ENCODE measurements at places on chromosomes 2 and 18.

DNA sequence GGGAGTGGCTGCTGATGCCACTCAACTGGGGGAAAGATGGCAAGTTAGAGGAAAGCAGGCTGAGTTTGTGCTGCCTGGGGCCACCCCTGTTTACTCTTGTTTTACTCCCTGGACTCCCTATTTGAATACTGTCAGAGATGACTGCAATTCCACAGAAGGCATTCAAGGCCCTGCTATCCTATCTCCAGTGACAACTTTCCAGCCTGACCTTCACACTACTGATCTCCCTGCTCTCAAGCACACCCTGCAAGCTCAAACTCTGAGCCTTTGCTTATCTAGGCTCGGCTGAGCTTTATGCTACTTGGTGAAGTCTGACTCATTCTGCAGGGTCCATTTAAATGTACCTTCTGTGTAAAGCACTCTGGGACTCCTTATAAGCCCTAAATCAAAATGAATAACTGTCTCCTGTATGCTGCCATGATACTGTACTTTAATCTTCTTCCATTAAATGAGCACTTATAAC lies 39.3 kb upstream of the DSG1 start:
- no peak for DNase-seq

- no peak for DNase-seq
These were observed 112.8 kb downstream of the NDUFA10 start for GRCh38 chr2:239912171-239912937.

DNA sequence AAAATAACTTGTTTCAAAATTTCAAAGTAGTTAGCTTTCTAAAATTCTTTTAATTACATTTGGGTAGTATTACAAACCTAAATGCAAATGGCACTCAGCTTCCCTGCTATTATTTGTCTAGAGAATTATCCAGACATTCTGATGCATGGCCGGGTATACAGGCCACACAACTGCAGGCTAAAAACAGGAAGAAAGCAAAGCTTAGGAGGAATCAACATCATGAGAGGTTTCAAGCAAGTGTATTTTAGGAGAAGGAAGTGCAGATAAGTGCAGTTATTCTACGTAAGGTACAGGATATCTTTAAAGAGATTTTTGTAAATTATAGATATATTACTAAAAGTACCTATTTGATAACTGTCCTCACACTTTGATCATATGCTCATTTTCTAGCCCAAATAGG lies 46.8 kb upstream of the RNU4ATAC start:
- DNase-seq: no peak

DNA sequence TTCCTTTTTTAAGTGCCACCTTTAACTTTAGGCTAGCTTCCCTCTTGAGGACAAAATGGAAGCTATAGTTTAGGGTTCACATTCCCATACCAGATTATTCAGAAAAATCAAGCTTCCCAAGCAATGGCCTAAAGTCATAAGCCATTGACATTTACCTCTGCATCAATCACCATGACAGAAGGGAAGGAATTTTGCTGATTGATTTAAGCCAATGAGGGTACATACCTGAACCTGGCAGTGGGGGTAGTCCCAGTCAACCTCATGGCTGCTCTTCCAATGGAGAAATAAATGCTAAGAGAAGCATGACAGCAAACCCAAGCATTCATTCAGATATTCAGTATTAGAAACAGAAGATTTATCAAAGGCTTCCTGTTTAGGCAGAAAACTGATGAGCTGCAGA lies 128.4 kb upstream of the CREB1 start:
- DNase-seq: no peak

DNA sequence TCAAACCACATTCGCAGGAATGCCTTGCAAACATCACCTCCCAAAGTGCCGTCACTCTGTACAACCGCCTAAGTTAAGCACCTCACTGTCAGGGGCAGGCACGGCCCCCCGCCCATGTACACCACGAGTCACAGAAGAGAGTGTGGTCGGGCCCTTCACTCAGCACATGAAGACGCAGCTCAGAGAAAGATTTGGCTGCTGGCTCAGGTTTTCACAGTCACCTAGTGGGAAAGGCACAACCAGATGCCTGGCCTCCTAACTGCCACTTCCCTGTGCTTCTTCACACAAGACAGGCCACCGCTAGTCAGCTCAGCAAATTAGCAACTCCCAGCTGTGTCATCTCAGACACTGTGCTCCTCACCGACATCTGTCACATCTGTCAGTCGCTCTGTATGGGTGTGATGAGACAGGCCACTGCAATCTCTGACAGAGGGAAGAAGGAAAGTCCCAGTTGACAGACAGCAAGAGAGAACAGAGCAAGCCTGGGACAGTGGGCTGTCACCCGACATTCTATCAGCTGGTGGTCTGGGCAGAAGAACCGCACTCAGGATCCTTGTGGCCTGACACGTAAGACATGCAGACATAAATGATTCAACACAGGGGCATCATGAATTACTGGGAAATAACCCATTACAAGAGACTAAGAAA lies 60.8 kb downstream of the CRACDL start:
- DNase-seq: no peak

DNA sequence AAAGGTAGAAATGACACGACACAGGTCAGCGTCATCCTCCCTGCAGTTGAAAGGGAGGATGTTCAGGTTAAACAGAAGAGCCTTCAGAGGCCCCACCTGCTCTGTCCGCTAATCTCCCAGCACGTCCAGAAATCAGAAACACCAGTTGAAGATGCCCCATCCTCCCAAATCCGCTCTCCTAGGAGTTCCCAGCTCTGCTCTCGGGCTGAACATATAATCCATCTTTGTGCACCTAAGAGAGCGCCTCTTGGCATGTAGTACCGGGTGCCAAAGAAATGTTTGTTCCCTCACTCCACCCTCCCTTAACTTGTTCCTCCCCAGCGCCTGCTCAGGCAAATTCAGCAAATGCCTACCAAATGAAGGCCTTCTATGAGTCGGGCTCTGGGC lies 145.2 kb upstream of the SMAD2 start:
- no peak for DNase-seq

DNA sequence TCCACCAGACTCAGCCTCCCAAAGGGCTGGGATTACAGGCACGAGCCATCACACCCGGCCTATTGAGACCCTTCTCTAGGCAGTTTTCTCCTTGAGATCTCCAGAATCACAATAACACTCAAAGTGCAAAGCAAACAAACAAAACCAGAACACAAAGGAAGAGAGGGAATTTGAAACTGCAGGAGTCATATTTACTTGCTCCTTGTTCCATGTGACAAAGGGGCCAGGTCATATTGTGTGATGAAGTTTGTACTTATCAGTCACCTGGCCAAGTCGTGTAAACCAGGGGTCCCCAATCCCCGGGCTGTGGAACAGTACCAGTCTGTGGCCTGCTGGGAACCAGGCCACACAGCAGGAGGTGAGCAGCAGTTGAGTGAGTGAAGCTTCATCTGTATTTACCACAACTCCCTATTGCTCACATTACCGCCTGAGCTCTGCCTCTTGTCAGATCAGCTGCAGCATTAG lies 26.5 kb downstream of the SCYGR8 start:
- DNase-seq: no peak

DNA sequence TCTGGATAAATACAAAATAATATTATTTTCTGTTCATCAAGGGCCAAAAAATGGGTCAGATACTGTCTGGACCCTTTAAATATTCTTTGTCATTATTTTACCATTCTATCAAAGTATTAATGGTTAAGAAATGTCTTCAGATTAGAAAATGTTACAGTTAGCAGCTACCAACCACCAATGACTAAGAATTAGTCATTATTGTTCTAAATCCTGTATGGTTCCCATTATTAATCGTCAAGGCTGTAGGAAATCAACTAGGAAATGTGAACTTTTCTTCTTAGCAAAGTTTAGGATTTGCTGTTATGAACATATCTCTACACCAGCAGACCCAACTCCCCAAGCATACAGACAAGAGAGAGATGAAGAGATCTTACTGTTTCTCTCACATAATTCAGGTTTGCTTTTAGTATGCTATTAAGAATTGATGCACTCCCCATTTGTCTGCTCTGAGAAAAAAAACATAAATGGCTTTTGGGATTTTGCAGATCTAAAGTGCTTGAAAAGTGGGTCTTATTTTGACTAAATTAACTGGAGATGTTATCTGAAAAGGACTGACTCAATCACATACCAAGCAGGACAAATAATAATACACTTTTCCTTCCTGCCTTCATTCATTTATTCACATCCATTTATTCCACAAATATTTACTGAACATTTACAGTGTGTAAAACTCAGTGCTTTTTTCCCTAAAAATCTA lies 147.7 kb downstream of the PPP1R1C start:
- DNase-seq: no peak

DNA sequence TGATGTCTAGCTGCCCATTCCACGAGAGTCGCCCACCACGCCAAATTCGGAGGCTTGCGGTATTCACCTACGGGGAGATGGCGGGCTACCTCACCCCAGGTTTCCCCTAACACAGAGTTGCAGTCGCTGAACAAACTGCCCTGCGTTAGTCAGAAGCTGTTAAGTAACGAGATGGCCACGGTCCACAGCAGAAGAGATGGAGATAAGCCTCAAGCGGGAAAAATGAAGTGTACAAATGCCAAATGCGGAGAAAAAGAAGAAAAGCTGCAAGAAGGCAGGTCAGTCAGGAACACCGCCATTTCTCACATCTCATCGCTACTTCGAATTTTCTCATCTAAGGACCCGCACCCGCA lies 425 bp downstream of the ASB3 start:
- peak; percentile 10 for DNase-seq

- DNase-seq: no peak
These were observed 67.3 kb downstream of the GLI2 start for GRCh38 chr2:120802867-120803484.

Measured in pulmonary artery endothelial cell (primary cell).